Common myeloid progenitor, CD34-positive (primary cell): ENCODE measurements at places on chromosomes 3 and 15.

- peaks cover 21% of the 10 kb centered on the region for H3K4me1 ChIP-seq
- H3K36me3 ChIP-seq, result no peaks in the 10 kb centered on the region
- H3K27me3 ChIP-seq, result no peaks in the 10 kb centered on the region
- H3K4me3 ChIP-seq, result no peak overlapping the region
- H3K27ac ChIP-seq, result no peak overlapping the region
These were observed 913 bp downstream of the FAM174B start for GRCh38 chr15:92654662-92655061.

- H3K27me3 ChIP-seq, result no peaks in the 10 kb centered on the region
- no peak overlapping the region for H3K4me3 ChIP-seq
- no peak overlapping the region for H3K27ac ChIP-seq
- no peak for DNase-seq
- H3K36me3 ChIP-seq, result no peaks in the 10 kb centered on the region
These were observed 274.4 kb downstream of the OXSM start for GRCh38 chr3:26064297-26064696.

DNA sequence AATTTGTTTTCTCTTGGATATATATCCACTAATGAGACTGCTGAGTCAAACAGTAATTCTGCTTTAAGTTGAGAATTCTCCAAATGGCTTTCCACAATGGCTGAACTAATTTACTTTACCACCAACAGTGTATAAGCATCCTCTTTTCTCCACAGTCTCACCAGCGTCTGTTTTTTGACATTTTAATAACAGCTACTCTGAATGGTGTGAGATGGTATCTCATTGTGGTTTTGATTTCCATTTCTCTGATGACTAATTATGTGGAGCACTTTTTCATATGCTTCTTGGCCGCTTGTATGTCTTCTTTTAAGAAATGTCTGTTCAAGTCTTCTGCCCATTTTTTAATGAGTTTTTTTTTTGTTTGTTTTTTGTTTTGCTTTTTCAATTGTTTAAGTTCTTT, 206.2 kb downstream of the CTNNB1 start:
- no peaks in the 10 kb centered on the region for H3K4me1 ChIP-seq
- no peak overlapping the region for H3K27ac ChIP-seq
- no peak overlapping the region for H3K4me3 ChIP-seq

- H3K27me3 ChIP-seq, result no peaks in the 10 kb centered on the region
- no peak overlapping the region for H3K4me3 ChIP-seq
- H3K4me1 ChIP-seq, result peaks cover 24% of the 10 kb centered on the region
- H3K36me3 ChIP-seq, result no peaks in the 10 kb centered on the region
These were observed 56.4 kb downstream of the FEM1B start for GRCh38 chr15:68333775-68334470.

- H3K4me1 ChIP-seq, result no peaks in the 10 kb centered on the region
- no peaks in the 10 kb centered on the region for H3K27me3 ChIP-seq
- no peak overlapping the region for H3K4me3 ChIP-seq
- DNase-seq, result no peak
These were observed 1539.9 kb downstream of the SI start for GRCh38 chr3:163538387-163538786.

GRCh38 chr15:74868059-74868458, 5.1 kb downstream of the SCAMP2 start:
- peaks cover 40% of the 10 kb centered on the region for H3K4me1 ChIP-seq
- peak overlapping the region; percentile 33 for H3K27ac ChIP-seq

GRCh38 chr3:174276826-174277225, 582.3 kb upstream of the NAALADL2 start:
- no peak for DNase-seq
- H3K4me3 ChIP-seq, result no peak overlapping the region
- H3K4me1 ChIP-seq, result no peaks in the 10 kb centered on the region
- H3K27ac ChIP-seq, result no peak overlapping the region
- no peaks in the 10 kb centered on the region for H3K27me3 ChIP-seq

DNA sequence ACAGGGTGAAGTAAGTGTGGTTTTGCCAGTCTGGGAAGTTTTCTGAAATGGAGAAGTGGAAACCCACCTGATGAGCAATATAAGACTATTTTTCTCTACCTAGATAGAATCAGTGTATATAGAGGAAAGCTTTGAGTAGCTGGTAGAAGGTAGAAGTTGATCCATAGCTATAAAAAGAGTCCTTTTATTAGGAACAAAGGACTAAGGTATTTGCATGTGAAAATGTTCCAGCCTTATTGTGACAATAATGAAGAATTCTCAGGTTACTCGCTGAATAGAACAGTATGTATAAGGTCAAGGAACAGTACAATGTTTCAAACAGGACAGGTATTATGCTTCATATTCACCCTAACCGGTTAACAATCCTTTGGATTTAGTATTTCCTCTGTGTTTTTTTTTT, 972.2 kb downstream of the OTOL1 start:
- no peak overlapping the region for H3K4me3 ChIP-seq
- H3K27ac ChIP-seq, result no peak overlapping the region
- no peaks in the 10 kb centered on the region for H3K4me1 ChIP-seq
- DNase-seq, result no peak
- no peaks in the 10 kb centered on the region for H3K36me3 ChIP-seq

GRCh38 chr3:107965136-107965655, 125.6 kb downstream of the CD47 start:
- no peaks in the 10 kb centered on the region for H3K27me3 ChIP-seq
- H3K4me3 ChIP-seq, result no peak overlapping the region
- no peaks in the 10 kb centered on the region for H3K4me1 ChIP-seq
- no peak for DNase-seq
- no peak overlapping the region for H3K27ac ChIP-seq
- no peaks in the 10 kb centered on the region for H3K36me3 ChIP-seq

DNA sequence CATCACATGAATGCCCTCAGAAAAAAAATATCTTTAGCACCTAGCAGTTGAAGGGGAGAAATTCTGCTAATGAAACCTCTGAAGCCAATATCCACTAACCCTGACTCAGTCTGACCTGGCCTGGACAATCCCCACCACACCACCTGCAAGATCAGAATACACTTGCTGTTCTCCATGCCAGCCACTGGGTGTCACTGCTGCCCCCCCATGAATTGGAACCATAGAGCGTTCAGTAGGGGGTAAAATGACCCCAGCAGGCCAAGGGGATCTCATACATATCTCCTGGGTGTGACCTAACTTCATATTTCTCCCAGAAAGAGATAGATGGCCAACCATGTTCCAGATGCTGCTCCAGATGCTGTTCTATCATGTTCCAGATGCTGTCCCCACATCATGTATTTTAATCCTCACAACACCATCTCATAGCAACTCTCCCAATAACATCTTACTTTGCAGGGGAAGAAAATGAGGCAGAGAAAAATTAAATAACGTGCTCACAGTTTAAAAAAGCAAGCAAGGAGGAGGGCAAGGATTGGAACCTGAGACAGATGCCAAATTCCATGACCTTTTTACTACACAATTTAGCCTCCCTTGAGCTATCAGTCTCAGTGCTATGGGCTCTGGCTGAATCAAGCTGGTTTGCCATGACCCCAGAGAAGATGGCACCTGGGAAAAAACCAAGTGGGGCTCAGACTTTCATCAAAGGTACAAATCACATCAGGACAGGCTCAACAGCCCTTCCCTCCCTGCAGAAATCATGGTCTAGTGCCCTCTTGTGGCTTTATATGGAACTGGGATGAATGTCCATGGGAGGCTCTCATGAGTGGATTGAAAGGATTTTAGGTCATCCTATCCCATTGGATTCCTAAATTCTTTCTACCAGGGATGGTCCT, 12.4 kb downstream of the NTRK3 start:
- H3K27me3 ChIP-seq, result peaks cover 8% of the 10 kb centered on the region
- no peaks in the 10 kb centered on the region for H3K4me1 ChIP-seq
- H3K27ac ChIP-seq, result no peak overlapping the region
- H3K36me3 ChIP-seq, result no peaks in the 10 kb centered on the region

GRCh38 chr15:93063262-93063671, 25.7 kb downstream of the RGMA start:
- no peaks in the 10 kb centered on the region for H3K36me3 ChIP-seq
- DNase-seq, result no peak
- no peak overlapping the region for H3K4me3 ChIP-seq
- H3K27me3 ChIP-seq, result no peaks in the 10 kb centered on the region
- peaks cover 41% of the 10 kb centered on the region for H3K4me1 ChIP-seq
- H3K27ac ChIP-seq, result no peak overlapping the region

GRCh38 chr15:68957696-68958095, 27.4 kb downstream of the SPESP1 start:
- H3K27ac ChIP-seq, result no peak overlapping the region
- H3K36me3 ChIP-seq, result no peaks in the 10 kb centered on the region
- no peaks in the 10 kb centered on the region for H3K27me3 ChIP-seq
- H3K4me1 ChIP-seq, result no peaks in the 10 kb centered on the region
- no peak overlapping the region for H3K4me3 ChIP-seq

DNA sequence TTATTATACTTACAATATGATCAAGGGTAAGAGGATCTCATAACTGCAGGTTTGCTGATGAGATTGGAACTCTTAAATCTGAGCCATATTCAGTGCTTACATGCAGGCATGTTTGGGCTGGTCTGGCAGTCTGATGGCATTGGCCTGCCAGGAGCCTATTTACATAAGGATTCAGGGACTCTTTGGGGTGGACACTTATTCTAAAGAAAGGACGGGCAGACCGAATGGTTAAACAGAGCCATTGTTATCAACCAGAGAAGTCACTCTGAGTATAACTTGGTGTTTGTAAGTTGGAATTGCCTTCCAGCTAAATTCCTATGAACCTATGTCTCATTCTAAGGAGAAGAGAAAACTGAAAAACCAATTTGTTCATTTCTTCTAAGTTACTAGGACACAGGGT, 932.8 kb downstream of the IGSF11 start:
- H3K4me1 ChIP-seq, result no peaks in the 10 kb centered on the region
- no peak for DNase-seq
- no peaks in the 10 kb centered on the region for H3K27me3 ChIP-seq
- no peaks in the 10 kb centered on the region for H3K36me3 ChIP-seq

- H3K4me3 ChIP-seq, result peak overlapping the region; percentile 86
- DNase-seq, result peak; percentile 89
- no peaks in the 10 kb centered on the region for H3K36me3 ChIP-seq
- H3K27ac ChIP-seq, result no peak overlapping the region
- H3K27me3 ChIP-seq, result peaks cover 75% of the 10 kb centered on the region
These were observed 9.7 kb downstream of the EOMES start for GRCh38 chr3:27712136-27713077.

DNA sequence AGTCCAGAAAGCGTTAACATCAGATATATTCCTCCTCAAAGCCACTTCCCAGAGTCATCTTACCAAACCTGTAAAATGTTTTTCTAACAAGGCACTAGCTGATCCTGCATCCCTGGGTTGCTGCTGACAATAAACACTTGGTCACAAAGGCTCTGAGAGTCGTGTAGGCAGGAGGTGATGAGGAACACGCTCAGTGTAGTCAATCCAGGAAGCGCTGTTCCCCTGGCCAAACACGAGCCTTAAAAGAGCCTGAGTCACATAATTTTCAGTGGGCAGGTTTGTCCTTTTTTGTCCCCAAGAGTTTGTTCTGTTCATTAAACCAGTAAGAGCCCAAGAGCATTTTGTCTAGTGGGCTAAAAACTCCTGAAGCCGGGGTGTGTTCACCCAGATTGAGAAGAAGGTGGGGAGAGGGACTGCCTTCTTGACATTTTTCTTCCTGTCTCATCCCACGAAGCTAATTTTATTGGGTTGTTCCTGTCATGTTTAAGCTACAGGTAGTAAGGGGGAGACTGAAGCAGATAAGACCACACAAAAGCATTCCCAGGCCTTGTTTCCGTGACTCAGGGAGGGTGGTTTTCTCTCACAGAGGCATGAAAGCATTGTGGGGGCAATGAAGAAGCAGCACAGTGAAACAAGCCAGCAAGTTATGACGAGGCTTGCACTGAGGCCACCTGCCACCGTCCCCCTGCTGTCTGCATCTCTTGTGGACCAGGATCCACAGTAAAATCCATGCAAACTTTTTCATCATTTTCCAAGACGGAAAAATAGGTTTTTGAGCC, 73.7 kb downstream of the FOXB1 start:
- H3K36me3 ChIP-seq, result no peaks in the 10 kb centered on the region
- DNase-seq, result no peak
- no peak overlapping the region for H3K4me3 ChIP-seq
- H3K4me1 ChIP-seq, result peaks cover 11% of the 10 kb centered on the region
- H3K27me3 ChIP-seq, result no peaks in the 10 kb centered on the region

DNA sequence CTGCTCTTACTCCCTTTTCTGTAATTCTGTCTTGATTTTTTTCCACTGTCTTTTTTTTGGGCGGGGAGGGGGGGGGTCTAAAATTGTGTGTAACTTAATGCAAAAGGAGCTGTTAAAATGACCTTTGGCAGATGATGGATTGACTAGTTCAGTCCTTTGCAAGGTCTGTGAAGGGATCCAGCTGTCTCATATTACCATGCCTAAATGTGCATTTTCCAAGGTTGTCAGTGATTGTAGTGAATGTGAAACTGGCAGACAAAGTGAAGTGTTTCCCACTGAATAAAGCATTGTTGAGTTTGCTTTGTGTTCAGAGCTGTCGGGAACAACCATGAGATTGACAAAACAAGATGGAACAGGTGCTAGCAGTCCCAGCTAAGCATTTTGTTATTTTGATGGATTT, 110.1 kb upstream of the SKOR1 start:
- DNase-seq, result no peak
- H3K27ac ChIP-seq, result no peak overlapping the region
- peaks cover 12% of the 10 kb centered on the region for H3K4me1 ChIP-seq
- H3K36me3 ChIP-seq, result peaks cover 2% of the 10 kb centered on the region

DNA sequence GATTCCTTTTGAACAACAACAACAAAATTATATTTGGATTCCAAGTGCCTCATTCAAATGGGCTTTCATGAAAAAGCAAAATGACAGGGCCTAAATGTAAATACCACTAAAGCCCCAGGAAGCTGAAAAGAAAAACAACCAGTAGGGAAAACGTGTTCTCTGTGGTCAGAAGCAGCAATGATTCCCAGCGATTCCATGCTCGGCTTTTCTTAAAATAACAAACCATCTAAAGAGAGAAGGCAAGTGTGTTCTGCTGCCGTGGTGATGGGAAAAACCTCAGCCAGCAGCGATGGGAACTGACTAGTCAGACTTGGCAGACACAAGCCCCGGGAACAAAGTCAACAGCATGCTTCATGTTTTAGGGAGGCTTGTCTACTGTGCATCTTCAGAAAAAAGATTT, 153.6 kb downstream of the TNIK start:
- peaks cover 8% of the 10 kb centered on the region for H3K4me1 ChIP-seq
- H3K27ac ChIP-seq, result no peak overlapping the region
- no peak for DNase-seq
- H3K27me3 ChIP-seq, result no peaks in the 10 kb centered on the region
- no peaks in the 10 kb centered on the region for H3K36me3 ChIP-seq

- H3K4me1 ChIP-seq, result peaks cover 3% of the 10 kb centered on the region
- no peaks in the 10 kb centered on the region for H3K36me3 ChIP-seq
- no peak overlapping the region for H3K4me3 ChIP-seq
- no peak for DNase-seq
- H3K27ac ChIP-seq, result no peak overlapping the region
- no peaks in the 10 kb centered on the region for H3K27me3 ChIP-seq
These were observed 12.1 kb downstream of the SEMA3F start for GRCh38 chr3:50167069-50167840.

- no peaks in the 10 kb centered on the region for H3K4me1 ChIP-seq
- peak; percentile 57 for DNase-seq
- H3K27ac ChIP-seq, result no peak overlapping the region
- no peaks in the 10 kb centered on the region for H3K27me3 ChIP-seq
These were observed 20.3 kb upstream of the BMF start for GRCh38 chr15:40128766-40129660.

GRCh38 chr15:26888761-26889160, 21.9 kb downstream of the GABRA5 start:
- H3K4me3 ChIP-seq, result no peak overlapping the region
- H3K27ac ChIP-seq, result no peak overlapping the region
- no peaks in the 10 kb centered on the region for H3K27me3 ChIP-seq
- H3K36me3 ChIP-seq, result no peaks in the 10 kb centered on the region
- no peak for DNase-seq
- no peaks in the 10 kb centered on the region for H3K4me1 ChIP-seq
